ENCODE measurements at places on chromosomes 2 and 18. TPM values are rescaled to one million over a fixed set of nuclear protein-coding genes. Genes with fewer than 3 reads are reported as not detected.

DNA sequence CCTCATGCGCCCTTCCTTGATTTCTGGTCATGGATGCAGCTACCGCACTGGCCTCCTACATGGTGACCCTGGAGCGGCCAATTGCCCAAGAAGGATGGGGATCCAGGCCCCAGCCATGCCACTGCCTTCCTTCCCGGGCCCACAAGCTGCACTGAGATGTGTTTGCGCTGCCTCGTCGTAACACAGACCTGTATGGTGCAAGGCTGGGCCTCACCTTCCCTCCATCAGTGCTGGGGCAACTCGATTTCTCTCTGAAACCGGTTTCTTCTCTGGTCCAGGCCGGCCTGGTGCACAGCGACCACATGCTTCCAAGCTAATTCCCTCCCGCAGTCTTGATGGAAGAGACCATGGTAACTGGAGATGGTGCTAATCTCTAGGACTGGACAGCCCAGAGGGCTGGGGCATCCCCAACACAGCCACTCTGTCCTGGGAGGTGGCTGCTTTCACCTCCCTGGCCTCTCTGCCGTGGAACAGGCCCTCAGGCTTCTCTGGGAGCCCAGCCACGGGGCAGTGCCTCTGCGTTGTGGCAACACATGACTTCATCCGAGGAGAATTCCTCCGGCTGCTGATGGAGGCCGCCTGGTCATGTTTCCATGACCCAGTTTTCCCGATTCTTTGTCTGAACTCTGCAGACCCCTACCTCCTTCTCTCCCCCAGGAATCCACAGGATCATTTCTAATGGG, 184.2 kb downstream of the GLI2 start:
- H3K4me3 ChIP-seq = peak overlapping the region; percentile 77
- H3K27ac ChIP-seq = peak overlapping the region; percentile 99
- peaks cover 17% of the 10 kb centered on the region for H3K36me3 ChIP-seq
- DNase-seq = peak; percentile 86
- peaks cover 25% of the 10 kb centered on the region for H3K27me3 ChIP-seq

DNA sequence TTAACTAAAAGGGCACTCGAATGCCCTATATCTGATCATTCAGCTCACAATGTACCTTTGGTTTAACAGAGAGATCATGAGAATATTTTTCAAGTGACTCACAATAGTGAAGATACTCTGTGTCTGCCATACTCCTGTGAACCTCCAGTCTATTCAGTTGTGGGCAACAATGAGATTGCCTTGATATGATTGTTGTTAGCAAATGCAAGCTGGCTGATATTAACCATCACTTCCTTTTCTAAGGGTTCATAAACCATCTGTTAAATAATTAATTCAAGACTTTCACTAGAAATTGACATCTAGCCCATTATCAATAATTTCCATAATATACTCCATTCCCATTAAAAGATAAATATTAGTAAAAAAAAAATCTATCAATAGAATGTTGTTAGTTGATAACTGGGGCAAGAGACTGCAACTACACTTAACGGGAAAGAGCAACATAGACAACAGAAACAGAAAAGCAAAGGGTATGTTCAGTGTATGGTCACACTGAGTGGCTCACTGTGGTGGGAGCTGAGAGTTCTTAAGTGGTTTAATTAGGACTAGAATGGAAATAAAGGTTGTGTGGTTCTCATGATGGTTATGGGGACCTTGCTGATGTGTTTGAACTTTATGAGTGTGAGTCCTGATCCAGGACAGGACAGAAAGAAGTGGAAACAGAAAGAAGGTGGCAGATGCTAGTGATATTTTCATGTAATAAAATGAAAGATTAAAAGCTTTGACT, 11.9 kb downstream of the IL18RAP start:
- no peaks in the 10 kb centered on the region for H3K4me1 ChIP-seq
- H3K4me3 ChIP-seq = no peak overlapping the region
- H3K27me3 ChIP-seq = peaks cover 3% of the 10 kb centered on the region

DNA sequence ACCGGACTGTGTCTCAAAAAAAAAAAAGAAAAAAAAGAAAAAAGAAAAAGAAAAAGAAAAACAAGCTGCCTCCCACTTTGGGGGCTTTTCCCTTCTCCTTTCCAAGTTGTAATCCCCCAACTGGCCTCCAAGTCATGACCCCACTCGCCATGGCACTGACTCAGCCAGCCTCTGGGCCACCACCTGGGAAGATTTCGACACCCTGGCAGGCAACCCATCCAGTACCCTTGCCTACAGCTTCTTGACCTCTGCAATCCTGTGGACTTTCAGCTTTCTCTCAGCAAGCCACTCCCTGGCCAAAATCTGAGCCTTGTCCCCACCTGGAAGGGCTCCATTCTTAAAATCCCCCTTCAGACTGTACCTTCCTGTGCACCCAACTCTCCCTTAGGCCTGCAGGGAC, 22.3 kb upstream of the FOSL2 start:
- H3K36me3 ChIP-seq = no peaks in the 10 kb centered on the region
- no peak overlapping the region for H3K4me3 ChIP-seq
- no peak for DNase-seq
- peaks cover 6% of the 10 kb centered on the region for H3K27me3 ChIP-seq

DNA sequence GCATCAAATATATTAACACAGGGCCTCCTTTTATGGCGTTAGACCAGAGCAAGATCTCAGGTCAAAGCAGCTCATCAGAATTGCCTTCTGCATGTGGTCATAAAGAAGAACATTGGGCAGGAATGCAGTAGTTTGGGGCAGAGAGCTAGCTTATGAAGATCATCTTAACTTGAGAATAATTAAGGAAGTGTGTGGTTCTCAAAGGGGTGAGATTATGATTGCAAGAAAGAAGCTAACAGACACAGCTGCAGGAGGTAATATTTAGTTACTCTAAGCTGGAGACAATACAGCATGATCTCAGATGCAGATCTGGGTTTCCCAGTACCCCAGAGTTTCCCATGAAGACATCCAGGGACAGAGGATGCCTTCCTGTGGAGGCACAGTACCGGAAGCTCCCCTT, 91.6 kb downstream of the TTC27 start:
- peaks cover 16% of the 10 kb centered on the region for H3K36me3 ChIP-seq
- no peak overlapping the region for H3K4me3 ChIP-seq
- H3K27ac ChIP-seq = no peak overlapping the region
- no peak for DNase-seq

DNA sequence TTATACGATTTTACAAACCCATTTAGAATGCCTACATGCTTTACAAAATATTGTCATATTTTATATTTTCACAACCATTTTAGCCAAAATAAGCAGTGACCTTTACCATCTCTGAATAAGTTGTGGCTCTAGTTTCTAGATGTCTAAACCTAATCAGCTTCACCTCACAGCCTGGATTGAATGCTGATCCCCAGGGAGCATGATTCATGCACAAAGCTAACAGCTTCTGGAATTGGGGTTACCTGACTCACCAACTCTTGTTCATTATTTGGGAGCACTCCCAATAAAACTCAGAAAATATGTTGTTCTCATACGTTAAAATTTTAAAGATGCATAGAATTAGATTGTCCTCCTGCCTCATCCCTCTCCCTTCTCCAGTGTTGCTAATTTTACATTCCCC, 611.7 kb upstream of the NETO1 start:
- peak; percentile 6 for DNase-seq
- peak overlapping the region; percentile 26 for H3K27ac ChIP-seq
- peaks cover 38% of the 10 kb centered on the region for H3K4me1 ChIP-seq
- peaks cover 10% of the 10 kb centered on the region for H3K36me3 ChIP-seq

- no peaks in the 10 kb centered on the region for H3K27me3 ChIP-seq
- H3K27ac ChIP-seq = 0 out of 2 replicates have a peak overlapping the region, but pooled peaks have one; percentile 7
- peak; percentile 50 for DNase-seq
- H3K4me3 ChIP-seq = no peak overlapping the region
- peaks cover 31% of the 10 kb centered on the region for H3K4me1 ChIP-seq
These were observed 1957.7 kb upstream of the CELF4 start for GRCh38 chr18:39523281-39523680.

- H3K4me3 ChIP-seq = no peak overlapping the region
- no peak for DNase-seq
- no peaks in the 10 kb centered on the region for H3K36me3 ChIP-seq
- H3K27me3 ChIP-seq = no peaks in the 10 kb centered on the region
- H3K27ac ChIP-seq = no peak overlapping the region
- peaks cover 10% of the 10 kb centered on the region for H3K4me1 ChIP-seq
These were observed 21.2 kb upstream of the CHN1 start for GRCh38 chr2:175026385-175026784.

DNA sequence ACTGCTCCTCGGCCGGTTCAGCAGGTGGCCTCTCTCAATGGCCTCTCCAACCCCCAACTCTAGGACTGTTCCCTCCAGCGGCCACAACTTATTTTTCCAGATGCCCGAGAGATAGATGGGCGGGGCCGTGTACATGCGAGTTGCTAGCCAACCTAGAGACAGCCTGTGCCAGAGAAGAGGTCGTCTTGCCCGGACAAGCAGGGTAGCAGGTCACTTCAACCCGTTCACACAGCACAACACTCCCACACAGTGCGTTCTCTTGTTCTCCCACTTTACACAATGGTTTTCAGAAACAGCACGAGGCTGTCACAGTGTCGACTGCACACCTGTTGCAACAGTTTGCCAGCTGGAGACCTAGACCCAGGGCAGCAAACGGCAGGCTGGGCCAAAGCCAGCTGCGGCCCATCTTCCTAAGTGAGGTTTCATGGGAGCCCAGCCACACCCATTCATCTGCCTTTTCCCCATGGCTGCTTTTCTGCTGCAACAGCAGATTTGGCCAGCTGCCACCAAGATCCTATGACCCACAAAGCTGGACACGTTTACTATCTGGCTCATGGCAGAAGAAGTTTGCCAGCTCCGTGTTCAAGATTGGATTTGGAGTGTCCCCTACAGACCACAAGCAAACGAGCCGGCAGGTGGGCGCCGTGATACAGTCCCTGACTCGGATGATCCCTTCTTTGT, 7.3 kb upstream of the PRLH start:
- peak; percentile 65 for DNase-seq
- 0 out of 2 replicates have a peak overlapping the region, but pooled peaks have one; percentile 7 for H3K27ac ChIP-seq
- peaks cover 28% of the 10 kb centered on the region for H3K36me3 ChIP-seq
- H3K4me1 ChIP-seq = peaks cover 22% of the 10 kb centered on the region
- H3K27me3 ChIP-seq = peaks cover 6% of the 10 kb centered on the region

GRCh38 chr18:23237524-23238151, 102.4 kb downstream of the CABLES1 start:
- H3K27me3 ChIP-seq = no peaks in the 10 kb centered on the region
- H3K4me1 ChIP-seq = peaks cover 21% of the 10 kb centered on the region
- DNase-seq = no peak
- peak overlapping the region; percentile 57 for H3K27ac ChIP-seq

GRCh38 chr2:176742271-176742670, 470.3 kb upstream of the HNRNPA3 start:
- DNase-seq = no peak
- peaks cover 3% of the 10 kb centered on the region for H3K27me3 ChIP-seq
- H3K4me3 ChIP-seq = no peak overlapping the region
- H3K36me3 ChIP-seq = no peaks in the 10 kb centered on the region
- no peaks in the 10 kb centered on the region for H3K4me1 ChIP-seq
- no peak overlapping the region for H3K27ac ChIP-seq

GRCh38 chr2:189837326-189837725, 53.1 kb downstream of the PMS1 start:
- peaks cover 19% of the 10 kb centered on the region for H3K4me1 ChIP-seq
- no peak overlapping the region for H3K27ac ChIP-seq
- no peaks in the 10 kb centered on the region for H3K27me3 ChIP-seq
- DNase-seq = no peak
- peaks cover 11% of the 10 kb centered on the region for H3K36me3 ChIP-seq

DNA sequence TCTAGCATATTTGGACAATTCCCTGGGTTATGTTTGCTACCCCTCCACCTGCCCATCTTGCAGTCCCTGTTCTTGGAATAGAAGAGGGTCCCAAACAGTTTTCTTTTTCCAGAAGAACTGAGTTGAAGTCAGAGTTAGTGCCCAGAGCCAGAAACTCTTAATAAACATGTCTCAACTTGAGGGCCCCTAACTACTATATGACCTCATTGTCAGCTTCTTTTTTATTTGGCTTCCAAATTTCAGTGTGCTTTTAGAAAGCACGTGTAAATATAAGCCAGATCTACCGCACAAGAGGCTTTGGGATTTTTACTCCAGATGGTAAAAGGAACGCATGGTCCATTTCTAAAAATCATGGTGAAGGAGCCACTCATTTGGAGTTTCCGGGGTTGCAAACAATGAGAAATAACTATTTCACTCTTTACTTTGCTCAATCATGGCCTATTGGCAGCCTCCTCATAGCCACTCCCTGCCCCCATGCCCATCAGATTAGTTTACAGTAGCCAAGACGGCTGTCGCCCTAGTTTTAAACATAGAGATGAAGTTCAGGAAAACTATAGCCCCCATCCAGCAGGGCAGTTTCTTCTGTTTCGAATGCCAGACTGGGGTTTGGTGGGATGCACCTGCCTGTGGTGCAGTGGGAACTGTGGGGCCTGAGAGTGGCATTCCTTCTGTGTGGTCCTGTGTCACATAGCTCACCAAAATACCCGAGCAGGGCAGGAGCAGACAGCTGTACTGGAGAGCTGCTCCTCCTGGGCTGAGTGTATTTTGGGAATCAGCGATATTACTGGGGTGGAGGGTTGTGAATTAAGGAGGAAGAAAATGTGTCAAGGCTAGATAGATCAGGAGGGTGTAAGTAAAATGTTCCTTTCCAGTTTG, 1.7 kb downstream of the MAPRE3 start:
- H3K27me3 ChIP-seq = peaks cover 16% of the 10 kb centered on the region
- peaks cover 31% of the 10 kb centered on the region for H3K4me1 ChIP-seq
- DNase-seq = no peak
- H3K4me3 ChIP-seq = peak overlapping the region; percentile 89
- no peak overlapping the region for H3K27ac ChIP-seq

DNA sequence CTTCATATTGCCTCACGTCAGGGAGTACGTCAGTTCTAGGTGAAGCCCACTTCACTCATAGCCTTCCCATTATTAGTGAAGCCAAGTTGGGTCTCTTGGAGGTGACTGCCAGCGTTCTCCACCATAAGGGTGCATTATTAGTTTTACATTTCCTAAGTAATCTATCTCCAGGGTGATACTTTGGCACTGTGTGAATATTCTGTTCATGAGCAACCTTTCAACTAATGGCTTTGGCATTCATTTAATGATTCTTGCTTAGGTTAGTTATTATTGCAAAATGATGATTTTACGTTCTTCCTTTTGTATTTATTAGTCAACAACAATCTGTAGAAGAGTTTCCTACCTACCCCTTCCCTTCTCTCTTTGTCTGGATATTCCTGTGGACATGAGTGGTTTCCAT, 97.5 kb downstream of the MAP4K4 start:
- H3K27ac ChIP-seq = peak overlapping the region; percentile 42
- peaks cover 27% of the 10 kb centered on the region for H3K36me3 ChIP-seq
- no peaks in the 10 kb centered on the region for H3K27me3 ChIP-seq
- no peak for DNase-seq

KIF5C gene
- total RNA-seq = 0.96 TPM

CAVIN2 gene
- total RNA-seq = 3.7 TPM

CHST9 gene
- total RNA-seq = not detected

TMEM37 gene
- total RNA-seq = 0.12 TPM

Measured in HFFc6 (cell line).